ENCODE measurements at places on chromosomes 3 and 15. TPM values are rescaled to one million over a fixed set of nuclear protein-coding genes. Genes with fewer than 3 reads are reported as not detected.

Gene PP2D1
- total RNA-seq, result not detected

DNA sequence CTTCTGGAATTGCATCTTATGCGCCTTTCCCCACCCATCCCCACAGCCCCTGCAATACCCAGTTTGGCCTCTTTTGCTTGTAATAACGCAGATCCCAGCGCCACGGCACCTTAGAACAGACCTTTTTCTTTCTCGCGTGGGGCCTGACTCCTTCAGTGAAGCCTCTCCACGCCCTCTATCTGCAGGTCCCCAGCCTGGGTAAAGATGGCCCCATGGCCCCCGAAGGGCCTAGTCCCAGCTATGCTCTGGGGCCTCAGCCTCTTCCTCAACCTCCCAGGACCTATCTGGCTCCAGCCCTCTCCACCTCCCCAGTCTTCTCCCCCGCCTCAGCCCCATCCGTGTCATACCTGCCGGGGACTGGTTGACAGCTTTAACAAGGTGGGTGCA, 594 bp downstream of the CRELD1 start:
- no peaks in the 10 kb centered on the region for H3K27me3 ChIP-seq
- H3K4me1 ChIP-seq, result peaks cover 36% of the 10 kb centered on the region
- peak overlapping the region; percentile 94 for H3K4me3 ChIP-seq
- peak; percentile 82 for DNase-seq
- H3K27ac ChIP-seq, result peak overlapping the region; percentile 94

DNA sequence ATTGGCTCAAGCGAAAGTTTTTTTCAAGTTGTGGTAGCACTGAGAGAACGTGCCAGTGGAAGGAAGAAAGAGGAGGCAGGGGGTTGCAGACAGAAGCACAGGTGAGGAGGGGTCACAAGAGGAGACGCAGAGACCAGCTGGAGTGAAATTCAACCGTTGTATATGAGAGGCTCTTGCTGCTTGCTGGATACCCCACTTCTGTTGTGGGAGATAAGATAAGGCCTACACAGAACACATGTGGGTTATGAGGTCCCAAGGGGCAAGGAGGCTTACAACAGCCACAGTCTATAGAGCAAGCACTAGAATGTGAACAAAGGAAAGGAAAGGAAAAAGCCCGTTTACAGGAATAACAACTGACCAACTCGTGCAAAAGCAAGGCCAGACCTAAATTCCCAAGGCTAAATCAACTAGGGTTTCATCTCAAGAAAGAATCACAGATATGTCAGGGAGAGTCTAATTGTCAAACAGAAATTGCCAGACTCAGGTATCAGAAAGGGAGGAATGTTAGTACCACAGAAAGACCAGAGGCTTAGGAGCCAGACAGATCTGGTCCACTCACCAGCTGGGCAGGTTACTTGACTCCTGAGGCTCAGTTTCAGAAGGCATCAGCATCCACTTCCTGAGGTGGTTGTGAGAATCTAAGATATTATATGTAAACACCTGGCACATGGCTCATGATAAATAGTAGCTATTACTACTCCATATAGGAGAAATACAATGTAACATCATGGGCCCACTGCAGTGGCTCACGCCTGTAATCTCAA, 60.9 kb downstream of the MSL2 start:
- H3K27ac ChIP-seq, result no peak overlapping the region
- H3K36me3 ChIP-seq, result no peaks in the 10 kb centered on the region
- no peaks in the 10 kb centered on the region for H3K27me3 ChIP-seq
- H3K4me1 ChIP-seq, result no peaks in the 10 kb centered on the region
- no peak overlapping the region for H3K4me3 ChIP-seq
- DNase-seq, result no peak

DNA sequence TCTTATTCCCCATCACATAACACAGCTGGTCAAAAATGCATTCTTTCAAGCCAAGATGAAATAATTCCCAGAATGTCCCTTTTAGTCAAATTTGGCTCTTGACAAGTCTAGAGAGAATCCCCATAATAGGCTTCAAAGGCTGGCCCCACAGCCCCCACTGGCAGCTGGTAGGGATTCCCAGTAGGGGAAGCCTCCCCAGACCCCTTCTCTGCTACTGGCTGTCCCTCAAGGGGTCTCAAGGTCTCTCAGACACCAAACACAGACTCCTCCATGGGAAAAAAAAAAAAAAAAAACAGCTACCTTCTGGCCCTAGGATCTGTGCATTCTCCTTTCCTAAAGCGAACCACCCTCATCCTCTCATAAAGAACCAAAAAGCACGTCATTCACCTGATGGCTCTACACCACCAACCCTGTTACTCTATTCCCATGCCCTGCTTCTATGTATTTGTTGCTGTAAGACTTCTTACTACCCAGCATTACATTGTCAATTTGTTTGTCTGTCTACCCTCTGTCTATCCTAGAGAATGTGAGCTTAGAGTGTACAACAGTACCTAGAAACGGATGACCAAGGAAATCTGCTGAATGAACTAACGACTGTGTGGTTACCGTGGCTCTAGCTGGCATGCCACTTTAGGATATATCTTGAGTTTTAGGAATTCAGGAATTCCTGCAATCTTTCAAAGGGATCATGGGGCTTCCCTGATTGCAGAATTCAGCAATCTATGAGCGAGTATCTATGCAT, 164.1 kb upstream of the NSMCE3 start:
- no peak overlapping the region for H3K27ac ChIP-seq
- DNase-seq, result no peak
- H3K27me3 ChIP-seq, result peaks cover 2% of the 10 kb centered on the region
- no peaks in the 10 kb centered on the region for H3K36me3 ChIP-seq

GRCh38 chr3:10228248-10228950, 19.9 kb upstream of the TATDN2 start:
- no peak for DNase-seq
- no peaks in the 10 kb centered on the region for H3K36me3 ChIP-seq
- H3K27me3 ChIP-seq, result no peaks in the 10 kb centered on the region
- no peak overlapping the region for H3K4me3 ChIP-seq
- no peak overlapping the region for H3K27ac ChIP-seq

DNA sequence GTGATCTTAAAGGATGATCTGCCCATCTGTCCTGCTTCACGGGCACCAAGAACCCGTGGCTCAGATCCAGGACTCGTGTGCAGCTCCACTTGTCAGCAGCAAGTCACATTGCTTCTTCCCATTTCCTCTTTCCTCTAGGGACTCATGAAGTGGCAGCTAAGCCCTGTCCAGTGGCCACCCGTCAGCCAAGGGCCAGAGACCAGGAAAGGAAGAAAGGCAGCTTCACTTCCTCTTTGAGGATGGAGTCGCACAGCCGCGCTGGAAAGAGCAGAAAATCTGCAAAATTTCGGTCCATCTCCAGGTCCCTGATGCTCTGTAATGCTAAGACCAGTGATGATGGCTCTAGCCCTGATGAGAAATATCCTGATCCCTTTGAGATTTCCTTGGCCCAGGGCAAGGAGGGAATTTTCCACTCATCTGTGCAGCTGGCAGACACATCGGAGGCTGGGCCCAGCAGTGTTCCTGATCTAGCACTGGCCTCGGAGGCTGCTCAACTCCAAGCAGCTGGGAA, 28.5 kb downstream of the IL16 start:
- DNase-seq, result no peak
- H3K4me3 ChIP-seq, result no peak overlapping the region
- peaks cover 15% of the 10 kb centered on the region for H3K4me1 ChIP-seq

Gene GPR87
- total RNA-seq, result not detected

- no peak overlapping the region for H3K27ac ChIP-seq
- H3K27me3 ChIP-seq, result no peaks in the 10 kb centered on the region
- no peaks in the 10 kb centered on the region for H3K4me1 ChIP-seq
- no peak overlapping the region for H3K4me3 ChIP-seq
- DNase-seq, result no peak
Measured at GRCh38 chr3:105915524-105915923, 46.7 kb upstream of the CBLB start.

GRCh38 chr3:153624310-153625030, 462.4 kb downstream of the RAP2B start:
- H3K4me3 ChIP-seq, result no peak overlapping the region
- no peak overlapping the region for H3K27ac ChIP-seq
- H3K27me3 ChIP-seq, result no peaks in the 10 kb centered on the region

Gene HDC
- not detected for total RNA-seq

Gene TRIM71
- not detected for total RNA-seq

Gene MIX23
- 19.6 TPM for total RNA-seq

GRCh38 chr15:82532991-82533481, 7.2 kb downstream of the RPS17 start:
- H3K4me3 ChIP-seq, result no peak overlapping the region
- H3K27me3 ChIP-seq, result no peaks in the 10 kb centered on the region
- no peak overlapping the region for H3K27ac ChIP-seq
- peaks cover 3% of the 10 kb centered on the region for H3K4me1 ChIP-seq
- no peak for DNase-seq
- peaks cover 39% of the 10 kb centered on the region for H3K36me3 ChIP-seq

Gene GOLGA8O
- total RNA-seq, result 3.0 TPM

Gene ROBO2
- 6.4 TPM for total RNA-seq

DNA sequence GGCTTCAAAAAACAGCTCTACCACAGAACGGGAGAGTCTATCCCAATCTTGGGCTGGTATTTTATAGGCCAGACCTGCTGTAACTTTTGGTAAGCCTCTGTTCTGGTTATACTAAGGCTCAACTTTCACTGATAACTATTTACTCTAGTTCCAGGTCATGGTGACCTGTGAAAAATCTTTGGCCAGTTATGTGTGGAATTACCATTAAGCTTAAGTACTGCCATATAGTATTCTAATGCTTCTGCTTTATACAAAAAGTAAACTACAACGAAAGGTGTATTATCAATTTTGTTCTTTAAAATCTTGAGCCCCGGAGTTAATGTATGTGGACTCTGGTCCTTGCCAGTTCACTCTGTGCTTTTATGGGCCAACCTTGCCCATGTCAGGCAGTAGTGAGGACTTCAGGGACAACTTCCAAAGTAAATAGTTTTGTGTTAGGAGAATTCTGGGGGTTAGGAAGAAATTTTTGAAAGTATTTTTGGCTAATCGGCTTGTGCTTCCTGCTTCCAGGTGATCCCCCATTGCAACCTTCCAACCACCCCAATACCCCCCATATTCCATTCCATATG, 6.4 kb downstream of the SIAH2 start:
- H3K27ac ChIP-seq, result no peak overlapping the region
- DNase-seq, result no peak
- H3K36me3 ChIP-seq, result peaks cover 31% of the 10 kb centered on the region
- H3K4me1 ChIP-seq, result peaks cover 86% of the 10 kb centered on the region
- no peaks in the 10 kb centered on the region for H3K27me3 ChIP-seq

DNA sequence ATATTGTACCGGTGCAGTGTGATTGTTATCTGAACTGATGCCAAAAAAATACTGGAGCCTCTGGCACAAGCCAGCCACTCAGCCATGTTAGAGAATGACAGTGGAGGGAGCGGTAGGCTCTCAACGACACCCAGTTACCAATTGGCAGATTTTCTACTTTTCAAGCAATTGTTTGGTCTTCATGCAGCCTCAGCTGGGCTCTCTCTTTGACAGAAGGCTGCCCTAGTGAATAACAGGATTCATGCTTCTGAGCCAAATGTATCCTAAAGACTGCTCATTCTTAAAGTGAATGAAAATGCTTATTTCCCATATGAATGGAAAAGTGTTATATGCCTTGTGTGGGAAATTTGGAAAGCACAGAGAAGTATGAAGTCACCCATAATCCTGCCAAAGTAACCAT, 261.2 kb upstream of the TRIM42 start:
- no peaks in the 10 kb centered on the region for H3K27me3 ChIP-seq
- H3K27ac ChIP-seq, result no peak overlapping the region
- no peaks in the 10 kb centered on the region for H3K36me3 ChIP-seq
- no peaks in the 10 kb centered on the region for H3K4me1 ChIP-seq
- H3K4me3 ChIP-seq, result no peak overlapping the region
- no peak for DNase-seq

Gene C3orf20
- 0.77 TPM for total RNA-seq

DNA sequence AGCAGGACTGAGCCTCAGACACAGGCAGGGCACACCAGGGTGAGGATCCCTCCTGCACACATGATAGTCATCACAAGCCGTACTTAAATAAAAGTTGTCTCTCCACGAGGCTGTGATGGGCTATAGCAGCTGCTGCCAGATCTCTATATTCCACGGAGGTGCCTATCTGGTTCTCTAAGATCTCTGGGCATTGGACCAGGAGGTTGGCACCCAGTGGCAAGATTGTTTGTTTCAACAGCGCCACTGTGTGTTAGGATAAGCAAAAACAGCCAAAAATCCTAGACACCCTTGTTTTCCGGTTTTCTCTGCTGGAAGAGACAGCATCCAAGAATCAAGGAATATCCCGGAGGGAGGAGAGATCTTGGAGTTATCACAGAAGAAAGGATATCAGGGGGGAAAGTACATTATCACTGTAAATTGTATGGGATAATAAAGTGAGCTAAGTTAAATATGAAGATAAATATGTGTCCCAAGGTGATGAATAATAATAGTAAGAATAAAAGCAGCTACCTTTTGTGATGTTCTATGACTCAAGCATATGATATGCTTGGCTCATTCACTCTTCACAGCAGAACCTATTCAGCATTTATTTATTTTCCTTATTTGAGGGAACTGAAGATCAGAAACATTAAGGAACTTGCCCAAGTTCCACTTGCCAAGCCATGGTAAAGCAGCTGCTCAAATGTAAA, 90.6 kb upstream of the AKAP13 start:
- no peak overlapping the region for H3K4me3 ChIP-seq
- no peaks in the 10 kb centered on the region for H3K4me1 ChIP-seq
- no peaks in the 10 kb centered on the region for H3K36me3 ChIP-seq
- H3K27ac ChIP-seq, result no peak overlapping the region
- no peaks in the 10 kb centered on the region for H3K27me3 ChIP-seq

- H3K4me3 ChIP-seq, result no peak overlapping the region
- no peaks in the 10 kb centered on the region for H3K36me3 ChIP-seq
- peaks cover 44% of the 10 kb centered on the region for H3K27me3 ChIP-seq
- peaks cover 9% of the 10 kb centered on the region for H3K4me1 ChIP-seq
- peak; percentile 47 for DNase-seq
Measured at GRCh38 chr15:65342493-65342892, 35.3 kb downstream of the IGDCC3 start.
